ENCODE measurements at places on chromosomes 5 and 9.

- peak; percentile 57 for DNase-seq
Observed at GRCh38 chr5:140228364-140228837, 53.4 kb downstream of the CYSTM1 start.

GRCh38 chr5:138541511-138542179, 1.4 kb downstream of the ETF1 start:
- DNase-seq = no peak

GRCh38 chr5:58121391-58121790, 338.5 kb downstream of the PLK2 start:
- DNase-seq = no peak

GRCh38 chr9:118331622-118332045, 627.4 kb downstream of the TLR4 start:
- DNase-seq = no peak

DNA sequence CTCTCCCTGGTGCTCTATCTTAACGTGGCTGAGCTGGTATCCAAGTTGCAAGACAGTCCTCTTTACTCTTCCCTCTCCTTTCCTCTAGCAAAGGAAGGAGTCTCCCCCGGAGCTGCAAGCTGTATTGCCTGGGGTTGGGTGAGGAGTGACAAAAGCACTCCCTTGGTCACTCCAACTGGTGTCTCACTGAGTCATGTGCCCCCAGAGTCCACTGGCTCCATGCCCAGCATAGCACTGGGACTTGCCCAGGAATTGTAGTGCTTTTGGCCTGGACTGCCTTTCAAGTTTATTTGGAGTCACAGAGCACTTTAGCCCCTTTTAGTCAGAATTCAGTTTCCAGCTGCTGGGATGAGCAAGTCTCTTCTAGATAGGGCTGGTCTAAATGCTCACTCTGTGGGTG, 82.6 kb upstream of the FST start:
- DNase-seq = peak; percentile 46

DNA sequence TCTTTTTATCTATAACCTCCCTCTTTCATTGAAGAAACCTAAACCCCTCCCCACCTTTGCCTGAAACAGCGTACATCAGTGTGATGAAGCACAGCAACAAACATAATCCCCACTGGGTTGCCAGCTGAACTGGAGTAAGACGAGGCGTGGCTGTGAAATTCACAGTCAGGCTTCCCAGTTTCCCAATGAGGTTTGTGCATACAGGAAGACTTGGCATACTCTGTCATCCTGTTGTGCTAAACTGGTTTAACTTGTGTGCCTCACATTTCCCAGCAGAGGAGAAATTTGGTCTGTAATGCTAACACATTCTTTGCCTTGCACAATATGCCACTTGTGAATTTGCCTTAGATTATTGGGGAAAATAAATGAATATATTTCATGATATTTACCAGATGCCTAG, 121.5 kb downstream of the SV2C start:
- DNase-seq = no peak

DNA sequence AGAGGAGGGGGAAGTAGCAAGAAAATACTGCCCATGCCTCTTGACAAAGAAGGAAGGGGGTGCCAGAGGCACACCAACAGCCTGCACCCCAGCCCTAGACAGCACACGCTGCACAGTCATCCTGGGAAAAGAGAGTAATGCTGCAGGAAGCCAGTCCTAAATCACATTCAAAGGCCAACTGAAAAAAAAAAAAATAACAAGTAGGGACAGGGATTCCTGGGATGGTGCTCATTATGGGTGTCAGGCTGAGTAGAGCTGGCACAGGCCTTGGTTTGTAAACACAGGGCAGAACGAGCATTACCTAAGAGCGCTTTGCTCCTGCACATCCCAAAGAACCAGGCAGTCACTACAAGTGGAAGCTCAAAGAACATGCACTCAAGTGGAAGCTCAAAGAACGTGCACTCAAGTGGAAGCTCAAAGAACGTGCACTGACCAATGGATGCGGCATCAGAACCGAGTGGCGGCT, 7.8 kb downstream of the RAPGEF1 start:
- DNase-seq = no peak

DNA sequence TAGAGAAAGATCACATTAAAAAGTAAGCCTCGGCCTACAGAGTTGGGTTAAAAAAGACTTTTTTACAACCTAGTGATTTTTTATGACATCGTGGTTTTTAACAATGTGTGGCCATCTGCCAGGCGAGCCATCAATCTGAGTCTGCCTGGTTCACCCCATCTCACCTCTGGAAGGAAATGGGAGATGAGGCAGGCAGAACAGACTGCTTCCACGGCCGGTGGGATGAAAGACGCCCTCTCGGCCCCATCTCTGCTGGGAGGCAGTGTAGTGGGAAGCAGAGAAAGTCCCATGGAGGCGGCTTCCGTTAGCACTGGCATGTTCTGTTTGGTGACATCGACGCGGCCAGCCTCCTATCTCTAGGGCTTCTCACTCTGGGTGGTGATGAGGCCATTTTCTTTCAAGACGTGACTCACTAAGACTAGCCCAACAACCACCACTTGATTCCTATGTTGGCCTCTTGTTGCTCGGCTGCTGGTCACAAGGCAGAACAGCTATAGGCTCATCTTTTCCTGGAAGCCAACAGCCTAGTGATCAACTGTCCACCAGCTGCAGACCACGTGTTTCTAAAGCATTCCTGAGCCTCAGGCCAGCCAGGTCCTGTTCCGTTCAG, 132.4 kb upstream of the OTULINL start:
- peak; percentile 41 for DNase-seq

DNA sequence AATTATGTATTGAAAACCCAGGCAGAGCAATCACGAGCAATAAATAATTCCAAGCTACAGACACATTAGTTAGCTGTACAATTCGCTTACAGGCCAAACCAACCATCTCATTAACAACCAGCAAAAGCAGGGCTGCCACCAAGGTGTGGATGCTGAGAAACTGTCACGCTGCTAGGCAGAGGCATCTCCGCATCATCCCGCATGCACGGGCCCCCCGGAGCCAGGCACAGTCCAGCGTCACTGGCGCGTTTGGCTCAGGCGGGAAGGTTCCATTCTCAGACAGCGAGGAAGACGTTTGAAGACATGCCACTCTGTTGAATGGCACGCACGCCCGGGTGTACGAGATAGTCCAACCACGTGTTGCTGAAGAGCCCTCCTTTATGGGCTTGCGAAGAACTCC, 184.0 kb downstream of the OLFM1 start:
- DNase-seq = no peak

- no peak for DNase-seq
Observed at GRCh38 chr5:56900858-56901578, 8.4 kb upstream of the SETD9 start.

DNA sequence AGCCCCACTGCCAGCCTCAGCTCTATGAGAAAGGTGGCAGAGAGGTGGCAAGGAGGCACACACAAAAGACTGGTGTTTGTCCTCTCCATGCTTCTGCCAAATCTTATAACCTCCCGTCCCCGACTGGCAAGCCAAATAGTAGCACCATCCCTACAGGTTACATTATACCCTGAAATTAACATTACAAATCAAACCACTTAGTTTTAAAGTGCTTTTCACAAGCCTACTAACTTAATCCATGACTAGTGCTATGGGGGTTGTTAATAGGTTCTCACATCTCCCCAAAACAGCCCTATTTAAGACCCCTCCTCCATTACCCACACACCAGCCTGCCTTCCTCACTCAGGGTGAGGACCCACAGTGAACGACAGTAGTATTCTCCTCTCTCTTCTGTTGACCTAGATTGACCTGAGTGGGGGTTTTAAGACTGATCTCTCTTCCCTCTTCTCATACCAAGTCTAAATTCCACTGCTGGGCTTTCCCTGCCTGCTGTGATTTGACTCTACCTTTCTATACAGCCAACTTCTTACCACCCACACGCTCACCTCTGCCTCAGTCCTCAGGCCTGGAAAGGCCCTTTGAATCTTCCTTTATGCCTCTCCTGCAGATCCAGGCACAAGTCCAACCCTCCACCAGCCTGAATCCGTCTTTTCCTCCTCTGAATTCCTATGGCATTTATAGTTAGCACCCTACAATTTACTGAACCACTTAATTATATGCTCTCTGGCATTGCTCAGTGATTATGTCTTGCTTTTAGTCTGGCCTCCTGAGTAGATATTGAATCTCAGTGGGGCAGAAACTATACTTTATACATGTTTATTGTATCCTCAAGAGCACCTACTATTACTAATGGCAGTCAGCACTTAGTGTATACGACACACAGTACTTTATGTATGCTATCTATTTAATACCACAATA, 116.1 kb downstream of the TMEM174 start:
- no peak for DNase-seq

GRCh38 chr9:16412740-16413139, 457.7 kb downstream of the BNC2 start:
- no peak for DNase-seq

DNA sequence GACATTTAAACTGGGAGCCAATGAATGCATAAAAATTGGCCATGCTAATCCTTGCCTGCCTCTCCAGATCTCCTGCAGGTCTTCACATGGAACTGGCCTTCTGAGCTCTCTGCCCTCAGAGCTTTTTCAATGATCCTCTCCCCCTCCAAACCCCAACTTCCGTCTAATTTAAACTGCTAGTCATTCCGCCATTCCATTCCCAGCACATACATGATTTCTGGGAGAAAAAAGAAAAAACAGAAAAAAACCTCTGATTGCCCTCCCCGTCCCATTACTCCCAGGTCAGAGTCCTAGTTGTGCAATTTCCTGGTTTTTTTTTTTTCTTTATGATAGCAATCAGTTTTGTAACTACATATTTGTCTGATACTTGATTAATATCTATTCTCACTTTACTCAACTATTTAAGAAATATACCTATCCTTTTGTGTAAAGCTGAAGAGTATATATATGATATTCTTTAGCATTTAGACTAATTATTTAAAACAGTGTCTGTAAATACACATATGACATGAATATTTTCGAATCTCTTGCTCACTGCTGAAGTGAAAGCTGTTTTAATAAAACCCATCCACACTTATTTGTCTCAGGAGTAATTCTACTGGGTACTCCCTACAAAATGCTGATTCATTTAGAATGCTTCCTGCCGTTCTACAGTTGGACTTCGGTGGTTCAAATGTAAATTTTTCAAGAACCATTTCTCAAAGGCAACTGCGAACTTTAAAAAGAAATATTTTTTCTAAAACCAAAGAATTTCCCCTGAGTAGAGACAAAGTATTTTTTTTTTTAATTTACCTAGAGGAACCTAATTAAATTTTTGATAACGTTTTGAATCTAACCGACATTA, 1.6 kb downstream of the HINT1 start:
- DNase-seq = no peak

DNA sequence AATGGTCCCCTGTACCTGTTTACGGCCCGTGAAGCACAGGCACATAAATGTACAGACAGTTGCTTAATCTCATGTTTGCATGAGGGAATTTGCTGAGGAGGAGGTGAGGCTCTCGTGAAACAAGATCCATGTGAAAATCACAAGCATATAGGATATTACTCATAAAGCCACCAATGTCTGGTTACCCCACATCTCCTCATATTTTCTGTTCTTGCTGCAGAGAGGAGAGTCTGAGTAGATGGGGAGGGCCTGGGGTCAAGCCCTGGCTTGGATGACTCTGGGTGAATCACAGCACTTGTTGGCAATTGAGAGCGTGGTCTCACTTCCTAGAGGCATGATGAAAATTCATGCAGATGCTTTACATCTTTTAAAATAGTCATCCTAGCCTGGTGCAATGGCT, 975 bp downstream of the AGXT2 start:
- DNase-seq = no peak

GRCh38 chr5:76735762-76736545, 20.0 kb downstream of the F2R start:
- DNase-seq = no peak

- no peak for DNase-seq
Observed at GRCh38 chr5:142621227-142621626, 64.7 kb downstream of the FGF1 start.

GRCh38 chr9:27701587-27701986, 128.3 kb upstream of the C9orf72 start:
- DNase-seq = peak; percentile 37

- no peak for DNase-seq
Observed at GRCh38 chr5:170161069-170161468, 55.4 kb downstream of the FOXI1 start.

DNA sequence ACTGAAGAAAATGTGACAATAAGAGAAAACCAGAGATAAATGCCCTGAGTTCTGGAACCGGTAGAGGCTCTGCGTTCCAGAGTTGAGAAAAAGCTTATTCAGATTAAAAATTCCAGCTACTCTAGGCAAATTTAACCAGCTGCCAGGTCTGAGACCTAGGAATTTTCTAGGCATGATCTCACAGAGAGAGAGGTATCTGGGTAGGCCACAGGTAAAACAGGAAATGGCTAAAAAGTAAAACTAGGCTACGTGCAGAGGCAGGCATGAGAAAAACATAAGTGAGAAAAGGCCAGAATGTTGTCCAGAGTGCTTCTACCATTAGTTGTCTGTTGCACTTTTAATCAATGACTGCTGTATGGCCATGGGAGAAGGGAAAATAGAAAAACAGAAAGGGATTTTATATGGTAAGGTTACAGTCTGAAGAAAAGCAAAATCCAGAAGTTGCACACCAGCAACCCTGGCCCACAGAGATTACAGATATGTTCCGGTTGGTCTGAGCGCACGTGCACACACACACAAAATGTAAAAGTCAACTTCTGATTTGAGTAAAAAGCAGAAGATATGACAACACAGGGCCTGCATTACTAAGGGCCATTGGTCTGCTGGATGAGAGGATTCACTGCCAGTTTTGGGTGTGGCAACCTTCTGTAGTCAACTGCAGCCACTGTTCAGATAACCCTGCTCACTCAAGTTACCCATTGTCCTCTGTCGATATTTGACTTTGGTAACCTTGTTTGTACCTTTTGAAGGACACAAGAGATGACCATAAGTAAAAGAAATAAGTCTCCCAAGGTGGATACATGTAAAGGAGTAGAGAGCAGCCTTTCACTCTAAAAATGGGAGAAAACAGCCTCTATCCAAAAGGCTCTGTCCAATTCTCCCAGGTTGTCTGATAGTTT, 266.0 kb downstream of the DTWD2 start:
- DNase-seq = no peak

GRCh38 chr5:171162596-171162995, 146.5 kb upstream of the TLX3 start:
- no peak for DNase-seq

- no peak for DNase-seq
Observed at GRCh38 chr9:113803811-113804589, 72.1 kb upstream of the ZNF618 start.

- DNase-seq = peak; percentile 26
Observed at GRCh38 chr9:133754187-133754586, 16.0 kb upstream of the SARDH start.

GRCh38 chr5:42572313-42572712, 149.1 kb downstream of the GHR start:
- DNase-seq = no peak

DNA sequence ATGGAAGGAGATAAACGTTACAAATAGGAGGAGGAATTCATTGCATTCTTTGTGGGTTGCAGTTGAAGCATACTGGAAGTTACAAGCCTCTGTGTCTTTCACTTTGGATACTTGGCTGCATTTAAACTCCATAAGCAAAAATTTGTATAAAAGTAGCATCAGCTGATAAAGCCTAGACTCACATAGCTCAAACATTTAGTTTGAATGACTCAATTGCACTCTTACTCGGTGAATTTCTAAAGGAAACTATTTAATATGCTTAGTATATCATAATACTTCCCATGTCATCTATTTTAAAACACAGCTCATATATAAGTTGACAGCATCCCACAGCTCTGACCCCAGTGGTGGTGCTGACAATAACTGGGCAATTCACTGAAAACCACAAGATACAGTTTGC, 596.6 kb upstream of the ZNF608 start:
- DNase-seq = no peak

- peak; percentile 47 for DNase-seq
Observed at GRCh38 chr5:169429044-169429443, 128.1 kb upstream of the SLIT3 start.

Measured in Right ventricle myocardium superior (tissue), 1 donor.